A549 treated with CpdA at 1 μM for 4 hours (cell line): ENCODE measurements at places on chromosomes 1 and 21. TPM values are rescaled to one million over a fixed set of nuclear protein-coding genes. Genes with fewer than 3 reads are reported as not detected.

The SERTAD4 gene
- total RNA-seq: 0.63 to 1.2 TPM (median 0.76 TPM) in 5 replicates

The OR2T2 gene
- not detected in 5 replicates for total RNA-seq

The CRNN gene
- total RNA-seq: not detected in 5 replicates

The ADPRS gene
- total RNA-seq: 21.6 to 27.0 TPM (median 26.3 TPM) in 5 replicates

The CFAP141 gene
- total RNA-seq: not detected in 5 replicates

The NUDT4B gene
- total RNA-seq: 0.22 to 1.0 TPM (median 0.85 TPM) in 3 of 5 replicates, not detected in the others

The IL12RB2 gene
- not detected in 5 replicates for total RNA-seq

The GJB5 gene
- total RNA-seq: 0.03 to 0.13 TPM (median 0.09 TPM) in 3 of 5 replicates, not detected in the others

The C8B gene
- total RNA-seq: not detected in 5 replicates

The OR2L3 gene
- not detected in 5 replicates for total RNA-seq

The AGMAT gene
- total RNA-seq: 6.1 to 8.5 TPM (median 7.9 TPM) in 5 replicates

The C1orf210 gene
- total RNA-seq: not detected in 5 replicates

The RNU1-2 gene
- not detected in 5 replicates for total RNA-seq

The SEMA6C gene
- 1.0 to 3.0 TPM (median 1.9 TPM) in 5 replicates for total RNA-seq

The DNALI1 gene
- 0.03 to 0.13 TPM in 2 of 5 replicates, not detected in the others for total RNA-seq

The CD53 gene
- total RNA-seq: 0.05 TPM in 1 of 5 replicates, not detected in the others

The MARK1 gene
- total RNA-seq: 0.05 to 0.40 TPM (median 0.10 TPM) in 5 replicates

The TMEM54 gene
- 24.1 to 45.7 TPM (median 44.5 TPM) in 5 replicates for total RNA-seq

The SELL gene
- total RNA-seq: 0.20 to 0.40 TPM (median 0.28 TPM) in 5 replicates

The MX2 gene
- 0.01 to 0.19 TPM (median 0.13 TPM) in 4 of 5 replicates, not detected in the other for total RNA-seq

The SUSD4 gene
- total RNA-seq: 0.44 to 1.1 TPM (median 0.82 TPM) in 5 replicates

The C8A gene
- total RNA-seq: not detected in 5 replicates

The UTP11 gene
- total RNA-seq: 41.0 to 78.4 TPM (median 46.6 TPM) in 5 replicates

The SPATA45 gene
- 0.17 TPM in 1 of 5 replicates, not detected in the others for total RNA-seq

The CCDC18 gene
- 4.6 to 7.6 TPM (median 6.9 TPM) in 5 replicates for total RNA-seq

The PADI2 gene
- 1.2 to 1.4 TPM (median 1.3 TPM) in 5 replicates for total RNA-seq

The GSTM1 gene
- not detected in 5 replicates for total RNA-seq

The RBM11 gene
- not detected in 5 replicates for total RNA-seq
